ENCODE measurements at places on chromosomes 7 and 10.

DNA sequence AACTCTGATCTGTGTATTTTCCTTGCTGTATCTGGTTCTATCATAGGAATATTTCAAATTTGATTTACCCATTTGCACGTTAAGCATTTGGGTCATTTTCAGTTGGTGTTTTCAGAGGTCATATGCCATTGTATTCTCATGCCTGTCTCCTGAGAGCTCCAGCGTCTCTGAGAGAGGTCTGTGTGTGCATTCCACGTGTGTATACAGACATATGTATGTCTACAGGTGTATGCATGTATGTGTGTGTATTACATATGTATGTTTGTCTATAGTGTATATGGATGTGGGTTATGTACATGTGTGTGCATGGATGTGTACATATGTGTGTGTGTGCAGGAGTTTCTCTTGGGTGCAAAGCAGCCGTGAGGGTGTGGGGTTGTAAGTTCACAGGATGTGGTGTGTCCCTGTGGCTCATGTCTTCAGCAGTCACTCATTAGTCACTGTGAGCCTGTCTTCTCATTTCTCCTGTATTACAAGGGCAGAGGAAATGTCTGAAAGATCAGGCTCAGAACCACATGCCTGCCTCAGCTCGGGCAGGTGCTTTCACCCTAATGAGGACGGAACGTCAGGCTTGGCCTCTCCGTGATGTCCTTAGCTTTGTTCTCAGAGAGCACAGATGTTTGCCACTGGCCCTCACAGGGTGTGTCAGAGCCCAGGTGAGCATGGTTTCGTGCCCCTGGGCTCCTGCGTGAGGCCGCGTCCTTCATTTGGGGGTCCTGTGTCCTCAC, 101.6 kb downstream of the NKX6-2 start:
- DNase-seq: peak; percentile 20

GRCh38 chr10:50360077-50360850, 108.9 kb upstream of the ASAH2 start:
- no peak for DNase-seq

DNA sequence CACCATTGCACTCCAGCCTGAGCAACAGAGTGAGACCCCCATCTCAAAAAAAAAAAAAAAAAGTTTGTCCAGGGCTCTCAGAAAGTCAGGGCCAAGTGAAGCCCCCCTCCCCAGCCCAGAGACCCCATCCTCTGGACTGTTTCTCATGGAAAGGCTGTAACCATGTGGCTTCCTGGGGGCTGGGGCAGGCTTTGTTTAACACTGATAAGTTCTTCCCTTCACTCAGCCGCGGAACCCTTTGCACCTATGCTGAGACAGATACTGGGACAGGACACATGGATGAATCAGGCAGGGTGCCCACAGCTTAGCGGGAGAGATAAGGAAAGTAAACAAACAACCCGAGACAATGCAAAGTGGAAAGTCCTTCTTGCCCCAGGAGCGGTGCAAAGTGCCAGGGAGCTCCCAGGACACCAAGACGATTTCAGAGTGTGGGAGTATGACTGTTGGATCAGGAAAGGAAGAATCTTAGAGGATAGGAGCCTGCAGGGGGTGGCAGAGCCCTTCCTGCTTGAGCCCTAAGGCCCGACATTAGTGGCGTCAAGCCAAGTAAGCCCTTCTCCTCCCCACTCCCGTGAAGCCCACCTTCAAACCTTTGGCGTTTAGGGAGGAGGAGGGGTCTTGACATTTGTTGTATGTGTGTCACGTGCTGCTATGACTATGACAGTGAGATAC, 11.6 kb downstream of the MLXIPL start:
- DNase-seq: peak; percentile 37

GRCh38 chr7:140403878-140404564, at the start of gene RAB19:
Gene RAB19, plus strand, starts transcription at chr7:140404058. Its CDS starts 3,589 bp downstream, at chr7:140407647.
- no peak for DNase-seq

- peak; percentile 70 for DNase-seq
Measured at GRCh38 chr7:115178835-115179234, 256.9 kb downstream of the MDFIC start.

GRCh38 chr7:39304668-39305405, 261.4 kb upstream of the YAE1 start:
- DNase-seq: no peak

GRCh38 chr10:78875932-78876331, 192.8 kb upstream of the ZMIZ1 start:
- DNase-seq: no peak

- DNase-seq: no peak
Measured at GRCh38 chr7:22393913-22394729, 37.2 kb upstream of the RAPGEF5 start.

DNA sequence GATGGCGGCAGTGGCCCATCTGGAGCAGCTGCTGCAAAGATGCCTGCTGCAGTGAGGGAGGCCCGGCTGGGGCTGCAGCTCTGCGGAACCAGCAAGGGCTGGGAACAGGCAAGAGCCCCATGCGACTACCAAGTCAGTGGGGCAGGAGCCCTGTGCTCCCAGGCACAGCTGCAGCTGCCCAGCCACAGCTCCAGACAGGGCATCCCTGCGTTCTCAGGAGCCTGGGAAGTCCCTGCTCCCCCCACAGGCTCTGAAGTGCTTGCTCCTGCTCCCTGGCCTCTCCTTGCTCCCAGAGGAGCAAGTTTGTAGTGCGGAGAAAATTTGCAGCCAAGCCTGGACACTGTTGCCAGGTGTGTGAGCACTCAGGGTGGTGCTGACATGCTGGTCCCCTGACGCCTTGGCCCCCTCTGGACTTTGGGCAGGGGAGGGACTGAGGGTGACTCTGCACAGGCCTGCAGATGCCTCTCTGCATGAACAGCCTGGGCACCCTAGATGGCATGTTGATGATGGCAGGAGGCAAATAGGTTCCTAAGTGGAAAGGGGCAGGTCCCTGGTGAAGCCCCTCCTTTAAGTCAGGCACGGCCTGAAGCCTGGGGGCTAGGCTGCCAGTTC, 105.6 kb downstream of the LYZL1 start:
- DNase-seq: no peak

- no peak for DNase-seq
Measured at GRCh38 chr10:79226391-79227245, 120.7 kb upstream of the PPIF start.

- DNase-seq: peak; percentile 9
Measured at GRCh38 chr10:96556003-96556402, 30.8 kb downstream of the TM9SF3 start.

DNA sequence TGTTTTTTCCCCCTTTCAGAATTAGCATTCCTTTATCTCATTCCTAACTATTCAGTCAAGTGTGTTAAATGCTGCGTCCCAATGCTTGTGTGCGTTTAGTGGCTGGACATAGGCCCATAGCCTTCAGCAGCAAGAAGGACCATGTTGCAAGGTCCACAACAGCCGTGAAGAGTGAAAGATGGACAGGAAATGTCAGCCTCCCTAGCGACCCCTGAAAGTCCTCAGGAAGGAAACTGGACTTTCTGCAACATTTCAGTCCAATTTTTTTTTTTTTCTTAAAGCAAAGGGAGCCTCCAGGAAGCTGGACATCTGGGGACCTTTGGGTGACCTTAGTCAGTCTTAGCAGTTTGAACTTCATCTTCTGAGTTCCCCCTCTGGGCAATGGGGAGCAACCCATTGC, 550.7 kb upstream of the MGMT start:
- DNase-seq: no peak

DNA sequence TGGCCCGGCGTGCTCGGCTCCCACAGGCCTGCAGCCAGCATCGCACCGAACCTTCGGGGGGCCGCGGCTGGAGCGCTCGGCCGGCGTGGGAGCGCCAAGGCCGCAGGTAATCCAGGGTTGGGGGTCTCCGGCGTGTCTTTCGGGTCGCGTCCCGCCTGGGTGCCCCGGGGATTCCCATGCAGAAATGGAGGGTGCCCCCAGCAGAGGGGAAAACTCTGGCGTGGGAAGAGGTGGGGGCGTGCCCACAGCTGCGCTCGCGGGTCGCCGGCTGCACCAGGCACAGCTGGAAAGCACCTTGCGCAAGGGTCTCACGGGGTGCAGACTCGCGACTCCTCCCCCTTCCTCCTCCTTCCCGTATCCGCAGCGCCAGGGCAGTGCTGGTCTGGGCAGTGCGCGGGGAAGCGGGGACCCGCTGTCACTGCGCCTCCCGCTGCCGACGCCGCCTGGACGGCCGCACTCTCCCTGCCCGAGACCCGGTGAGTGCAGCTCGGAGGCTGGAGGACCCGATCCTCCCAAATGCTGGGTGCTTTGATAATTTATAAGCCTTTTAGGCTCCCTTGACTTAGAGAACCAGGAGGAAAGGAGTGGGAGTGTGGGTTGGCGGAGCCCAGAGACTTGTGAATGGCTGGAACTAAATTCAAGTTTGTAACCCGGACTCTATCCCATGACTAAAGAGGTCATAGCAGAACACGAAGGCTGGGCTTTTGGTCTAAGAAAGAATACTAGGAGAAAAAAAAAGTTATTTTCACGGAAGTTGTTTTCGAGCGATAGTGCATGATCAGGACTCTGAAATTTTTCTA, 489 bp downstream of the MAP3K8 start:
- DNase-seq: peak; percentile 70

- no peak for DNase-seq
Measured at GRCh38 chr7:73723813-73724212, 4.3 kb upstream of the STX1A start.

Measured in astrocyte of the spinal cord (primary cell).